Activated CD4-positive, CD25-positive, alpha-beta regulatory T cell (primary cell): ENCODE measurements at places on chromosomes 2 and 18.

DNA sequence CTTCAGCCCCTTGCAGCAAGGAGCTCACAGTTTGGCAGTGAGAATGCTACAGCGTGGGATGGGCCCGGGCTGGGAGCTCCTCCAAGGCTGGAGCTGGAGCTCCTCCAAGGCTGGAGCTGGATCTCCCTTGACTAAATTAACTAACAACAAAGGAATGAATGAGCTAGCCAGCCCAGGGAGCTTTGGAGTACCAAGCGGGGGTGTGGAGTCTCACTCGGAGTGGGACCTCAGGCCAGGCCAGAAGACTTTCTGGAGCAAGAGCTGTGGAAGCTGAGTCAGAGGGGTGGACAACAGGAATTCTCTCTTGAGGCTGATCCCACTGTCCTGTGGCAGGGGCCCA lies 244.7 kb upstream of the HS6ST1 start:
- no peak for DNase-seq

GRCh38 chr2:223591596-223591995 lies 10.6 kb downstream of the SCG2 start:
- DNase-seq: no peak

- no peak for DNase-seq
Observed at GRCh38 chr2:23546913-23547312, 161.9 kb downstream of the KLHL29 start.

GRCh38 chr2:40859617-40860016 lies 407.7 kb upstream of the SLC8A1 start:
- DNase-seq: no peak

- DNase-seq: no peak
Observed at GRCh38 chr2:155209696-155210450, 511.4 kb downstream of the KCNJ3 start.

DNA sequence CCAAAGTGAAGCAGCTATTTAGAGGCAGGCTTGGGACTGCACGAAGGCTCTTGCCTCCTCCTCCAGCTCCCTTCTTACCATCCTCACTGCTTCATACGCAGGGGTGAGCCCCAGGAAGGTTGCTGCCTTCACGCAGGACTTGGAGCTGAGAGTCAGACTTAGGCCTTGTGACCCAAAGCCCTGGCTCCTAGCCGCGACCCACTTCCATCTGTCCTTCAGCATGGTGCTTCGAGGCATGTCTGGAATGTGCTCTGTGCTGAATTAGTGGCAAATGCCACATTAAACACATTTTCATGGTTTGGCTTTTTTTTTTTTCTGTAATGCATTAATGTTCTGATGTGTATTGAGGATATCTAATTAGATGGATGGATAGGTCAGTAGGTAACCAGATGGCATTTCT lies 37.5 kb downstream of the ITGB1BP1 start:
- no peak for DNase-seq

DNA sequence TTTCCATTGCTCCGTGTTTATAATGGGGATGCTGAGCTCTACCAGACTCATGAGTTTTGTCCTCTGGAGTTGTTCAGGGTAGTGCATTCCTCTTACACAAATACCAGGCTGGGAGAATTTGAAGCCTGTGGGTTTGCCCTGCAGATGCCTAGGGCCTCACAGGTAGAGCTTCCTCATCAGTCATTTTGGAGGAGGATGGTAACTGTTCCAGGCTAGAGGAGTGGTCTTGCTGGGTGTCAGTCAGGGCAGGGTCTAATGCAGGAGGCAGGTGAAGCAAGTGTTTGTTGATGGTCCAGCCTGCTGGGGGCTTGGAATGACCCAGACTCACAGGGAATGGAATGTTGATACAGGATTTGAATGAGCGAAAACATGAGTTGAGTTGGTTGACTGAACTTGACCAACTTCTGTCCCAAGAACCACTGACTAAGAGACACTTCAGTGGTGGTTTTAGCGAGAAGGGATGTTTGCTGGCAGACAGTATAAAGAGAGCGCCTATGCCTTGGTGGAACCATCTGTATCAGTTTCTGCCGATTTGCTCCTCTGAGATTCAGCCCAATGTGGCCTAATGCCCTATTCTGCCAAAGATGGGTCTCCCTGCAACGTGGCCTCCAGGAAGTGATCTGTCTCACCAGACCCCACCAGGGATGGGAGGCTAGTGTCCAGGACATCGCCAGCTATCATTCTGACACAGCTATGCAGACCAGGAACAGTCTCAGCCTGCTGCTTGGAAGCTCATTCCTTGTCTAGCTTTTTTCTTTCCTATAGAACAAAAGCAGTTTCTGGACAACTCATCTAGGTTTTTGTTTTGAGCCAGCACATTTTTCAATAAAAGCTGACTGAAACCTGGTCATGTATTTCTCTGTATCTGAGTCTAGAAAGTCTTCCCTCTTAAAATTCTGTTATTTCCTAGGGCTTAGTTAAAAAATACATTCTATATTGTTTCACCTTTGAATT lies 9.3 kb downstream of the IL1R2 start:
- DNase-seq: no peak

DNA sequence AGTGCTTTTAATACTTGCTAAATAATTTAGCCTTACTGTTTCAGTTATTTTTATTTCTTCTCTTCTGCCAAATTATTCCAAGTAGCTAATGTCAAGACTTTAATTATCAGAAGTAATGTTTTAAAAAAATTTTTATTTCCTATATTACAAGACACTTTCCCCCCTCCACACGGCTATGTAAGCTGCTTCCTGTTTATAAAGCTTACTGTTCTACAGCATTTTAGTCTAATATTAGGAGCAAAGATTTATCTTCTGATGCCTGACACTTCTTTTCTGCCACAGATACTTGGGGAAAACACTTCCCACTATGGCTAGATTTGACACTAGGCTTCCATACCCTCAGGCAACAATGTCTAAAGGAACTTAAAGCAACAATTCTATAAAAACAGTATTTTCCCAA lies 62.3 kb downstream of the ROCK1 start:
- DNase-seq: no peak

DNA sequence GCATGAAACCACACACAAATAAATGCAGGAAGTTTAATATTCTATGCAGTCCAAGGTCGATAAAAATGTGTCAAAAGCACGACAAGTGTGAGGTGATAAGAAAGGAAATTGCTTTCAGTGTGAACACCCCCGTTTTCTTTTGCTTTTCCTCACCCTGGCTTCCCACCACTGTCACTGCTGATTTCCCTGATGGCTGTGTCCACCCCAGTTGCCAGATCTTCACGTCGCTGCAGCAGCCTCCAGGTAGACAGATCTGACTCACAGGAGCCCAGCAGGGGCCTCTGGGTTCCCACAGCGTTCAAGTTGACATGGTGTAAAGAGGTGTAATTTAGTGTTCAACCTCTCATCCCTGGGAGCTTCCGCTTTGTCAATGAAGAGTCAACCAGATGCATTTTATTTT lies 128.0 kb upstream of the TACR1 start:
- DNase-seq: no peak

- no peak for DNase-seq
Observed at GRCh38 chr2:43605079-43605655, 9.3 kb upstream of the THADA start.

GRCh38 chr18:857986-858385 lies 45.9 kb upstream of the YES1 start:
- no peak for DNase-seq

GRCh38 chr2:30336084-30336483 lies 104.8 kb downstream of the LBH start:
- no peak for DNase-seq

DNA sequence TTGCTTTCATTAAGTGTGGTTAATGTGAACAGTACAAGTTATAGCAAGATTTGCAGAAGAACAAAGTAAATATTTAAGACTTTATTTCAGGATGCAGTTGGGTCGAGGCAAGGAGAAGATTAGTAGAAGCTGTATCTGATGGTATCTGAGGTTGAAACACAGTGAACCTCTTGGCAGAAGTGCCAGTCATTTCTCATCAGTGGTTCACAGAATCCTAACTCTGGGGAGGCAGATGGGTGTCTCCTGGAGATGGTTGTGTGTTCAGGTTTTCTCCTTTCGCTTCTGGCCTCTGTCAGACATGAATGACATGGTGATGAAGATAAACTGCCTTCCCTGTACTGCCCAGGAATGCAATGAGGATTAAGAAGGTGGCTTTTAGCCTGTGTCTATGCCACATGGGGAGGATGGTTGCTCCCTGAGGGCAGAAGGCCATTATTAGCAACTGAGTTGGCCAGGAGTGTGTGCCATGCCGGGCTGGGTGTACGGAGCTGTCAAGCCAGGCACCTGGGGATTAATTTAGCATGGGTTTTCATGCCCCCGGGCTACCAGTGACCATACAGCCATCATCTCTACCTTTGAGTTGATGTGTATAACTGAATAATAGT lies 28.0 kb downstream of the MGAT5 start:
- no peak for DNase-seq

DNA sequence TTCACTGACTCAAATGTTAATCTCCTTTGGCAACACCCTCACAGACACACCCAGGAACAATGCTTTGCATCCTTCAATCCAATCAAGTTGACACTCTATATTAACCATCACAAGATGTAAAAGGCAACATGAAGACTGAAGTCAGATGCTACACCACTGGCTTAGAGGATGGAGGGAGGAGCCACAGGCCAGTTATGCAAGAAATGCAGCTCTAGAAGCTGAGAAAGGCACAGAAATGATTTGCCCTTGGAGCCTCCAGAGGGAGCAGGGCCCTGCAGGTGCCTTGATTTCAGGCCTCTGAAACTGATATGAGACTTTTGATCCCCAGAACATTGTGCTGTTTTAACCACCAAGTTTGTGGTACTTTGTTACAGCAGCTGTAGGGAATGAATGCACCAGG lies 276.3 kb downstream of the KCNS3 start:
- DNase-seq: no peak

- DNase-seq: no peak
Observed at GRCh38 chr18:5518899-5519371, 24.9 kb downstream of the EPB41L3 start.
